ENCODE measurements at places on chromosomes 11 and 22.

DNA sequence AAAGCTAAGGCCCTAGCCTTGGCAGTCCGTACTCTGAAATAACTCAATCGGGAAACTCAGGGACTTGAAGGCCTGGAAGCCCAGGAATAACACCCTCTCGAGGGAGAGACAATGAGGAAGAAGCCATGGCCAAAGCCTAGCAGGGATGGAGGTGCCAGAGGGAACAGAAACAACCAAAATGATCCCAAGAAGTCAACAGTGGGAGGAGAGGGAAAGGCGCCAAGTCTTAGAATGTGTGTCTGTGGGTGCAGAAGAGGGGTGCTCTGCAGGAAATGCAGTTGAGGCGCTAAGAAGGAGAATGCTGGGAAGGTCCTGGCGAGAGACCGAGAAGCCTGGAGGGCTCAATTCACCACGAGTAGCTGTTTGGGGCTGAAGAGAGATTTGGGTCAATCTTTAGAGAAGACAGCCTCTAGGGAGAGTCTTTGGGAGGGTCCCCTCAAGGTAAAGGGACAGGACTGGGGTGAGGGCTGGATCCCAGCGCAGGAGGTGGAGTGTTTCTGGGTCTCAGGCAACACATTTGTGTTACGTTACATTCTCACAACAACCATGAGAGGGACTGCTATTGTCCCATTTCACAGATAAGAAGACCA is 760 bp upstream of the MAPK8IP1 start:
- no peak for DNase-seq

- no peak for DNase-seq
Observed at GRCh38 chr22:20741008-20741633, 32.8 kb upstream of the SERPIND1 start.

DNA sequence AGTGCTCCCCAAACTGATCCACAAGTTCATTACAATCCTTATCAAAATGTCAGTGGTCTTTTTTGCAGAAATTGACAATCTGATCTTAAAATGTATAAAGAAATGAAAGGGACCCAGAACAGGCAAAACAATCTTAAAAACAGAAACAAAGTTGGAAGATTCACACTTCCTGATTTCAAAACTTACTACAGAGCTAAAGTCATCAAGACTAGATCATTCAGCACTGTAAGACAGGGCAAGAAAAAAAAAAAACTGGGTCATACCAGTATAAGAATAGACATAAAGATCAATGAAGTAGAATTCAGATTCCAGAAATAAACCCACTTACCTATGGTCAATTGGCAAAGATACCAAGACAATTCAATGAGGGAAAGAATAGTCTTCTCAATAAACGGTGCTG is 4.5 kb upstream of the STK33 start:
- no peak for DNase-seq

- no peak for DNase-seq
Observed at GRCh38 chr11:90558328-90558865, 335.5 kb upstream of the CHORDC1 start.

- DNase-seq: no peak
Observed at GRCh38 chr11:2399488-2400068, 972 bp upstream of the TSSC4 start.

DNA sequence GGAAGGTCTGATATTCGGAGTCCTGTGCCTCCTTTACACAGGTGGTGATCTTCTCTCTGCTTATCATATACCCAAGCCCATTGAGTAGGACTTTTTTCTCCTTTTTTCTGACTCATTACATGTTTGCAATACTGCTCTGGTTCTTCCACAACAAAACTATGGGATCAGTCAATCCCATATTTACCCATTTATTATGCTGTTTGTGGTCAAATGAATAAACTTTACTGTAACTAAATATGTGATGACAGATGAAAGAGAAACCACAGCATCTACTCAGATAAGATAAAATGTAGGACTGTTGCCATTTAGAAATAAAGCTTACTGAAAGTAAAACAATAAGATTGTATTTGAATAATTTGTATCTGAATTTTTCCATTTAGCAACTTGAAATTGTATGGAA is 958.7 kb upstream of the FAT3 start:
- no peak for DNase-seq
